ENCODE measurements at places on chromosomes 3 and 15.

DNA sequence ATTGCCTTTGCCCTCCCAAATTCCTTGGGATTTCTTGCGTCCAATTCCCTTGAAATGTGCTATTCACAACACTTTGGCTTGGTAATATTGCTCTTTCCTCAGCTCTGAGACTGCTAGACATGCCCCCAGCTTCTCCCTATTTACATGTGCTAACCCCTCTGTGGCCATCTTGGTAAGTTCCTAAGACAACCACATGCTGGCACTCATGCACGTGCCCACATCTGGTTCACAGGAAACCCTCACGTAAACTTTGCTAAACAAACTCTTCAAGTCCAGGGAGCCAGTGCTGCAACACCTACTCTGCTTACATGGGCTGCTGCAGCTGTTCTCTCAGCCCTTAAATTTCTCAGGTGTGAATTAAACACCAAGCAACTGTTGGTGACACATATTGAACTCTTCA, 121.8 kb downstream of the ADAMTSL3 start:
- no peak for DNase-seq

DNA sequence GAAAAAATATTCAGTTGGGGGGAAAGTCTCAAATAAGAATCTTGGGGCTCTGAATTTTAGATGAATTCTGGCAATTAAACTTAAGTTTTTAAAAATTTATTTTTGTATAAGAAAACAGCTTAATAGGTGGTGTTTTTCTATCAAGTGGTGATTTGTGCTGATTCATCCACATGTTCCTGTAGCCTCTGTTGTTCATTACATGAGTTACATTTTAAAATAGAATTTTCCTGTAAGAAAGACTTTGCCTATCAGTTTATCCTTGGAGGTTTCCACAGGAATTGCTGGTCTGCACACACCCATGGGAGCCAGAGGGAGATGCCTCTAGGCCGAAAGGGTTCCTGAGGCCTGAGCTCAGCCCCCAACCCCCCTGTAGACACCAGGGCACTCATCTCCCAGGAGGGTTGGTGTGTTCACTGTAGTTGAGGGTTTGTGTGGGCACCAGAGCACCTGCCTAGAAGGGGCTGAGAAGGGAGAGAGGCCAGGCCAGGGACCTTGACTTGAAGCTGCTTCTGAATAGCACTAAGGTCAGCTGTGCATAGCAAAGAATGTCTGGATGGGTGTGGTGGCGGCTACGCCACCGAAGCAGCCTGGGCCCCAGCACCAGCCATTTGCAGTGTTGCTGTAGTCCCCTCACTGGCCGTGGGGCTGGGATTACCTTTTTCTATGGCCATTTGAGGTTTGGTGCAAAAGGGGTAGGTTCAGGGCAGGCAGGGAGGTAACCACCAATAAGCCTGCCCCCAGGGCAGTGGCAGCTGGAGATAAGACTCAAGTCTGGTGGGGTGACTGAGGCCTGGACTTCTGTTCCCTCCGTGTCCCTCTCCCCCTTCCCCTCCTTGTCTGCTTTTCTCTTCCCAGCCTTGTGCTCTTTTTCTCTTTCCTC, 11.9 kb downstream of the DNAJA4 start:
- DNase-seq, result no peak

- no peak for DNase-seq
Measured at GRCh38 chr3:128084675-128085021, 32.4 kb downstream of the SEC61A1 start.

- no peak for DNase-seq
Measured at GRCh38 chr15:52673734-52674133, 5.5 kb downstream of the ATOSA start.

GRCh38 chr3:197675951-197676350, 60.8 kb downstream of the RUBCN start:
- DNase-seq, result no peak

Data from right hindlimb (tissue), 1 donor.